ENCODE measurements at places on chromosomes 11 and 22.

DNA sequence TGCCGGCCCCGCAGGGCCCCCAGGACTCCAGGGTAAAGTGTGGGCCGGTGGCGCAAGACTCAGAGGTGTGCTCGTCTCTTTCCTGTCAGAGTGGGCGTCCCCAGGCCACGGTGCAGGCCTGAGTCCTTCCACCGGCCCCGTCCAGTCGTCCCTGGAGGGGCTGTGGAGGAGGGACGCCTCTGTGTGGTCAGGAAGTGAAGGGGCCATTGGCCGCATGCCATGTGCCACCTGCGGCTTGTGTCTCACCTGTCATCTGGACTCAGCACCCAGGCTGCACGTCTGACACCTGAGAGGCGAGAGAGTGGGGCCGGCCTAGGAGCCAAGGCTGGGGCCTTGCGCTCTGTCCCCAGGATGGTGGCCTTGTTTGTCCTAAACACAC is 25.2 kb downstream of the MUC6 start:
- DNase-seq: no peak

GRCh38 chr11:12386745-12387144 is 9.4 kb downstream of the PARVA start:
- DNase-seq: no peak

DNA sequence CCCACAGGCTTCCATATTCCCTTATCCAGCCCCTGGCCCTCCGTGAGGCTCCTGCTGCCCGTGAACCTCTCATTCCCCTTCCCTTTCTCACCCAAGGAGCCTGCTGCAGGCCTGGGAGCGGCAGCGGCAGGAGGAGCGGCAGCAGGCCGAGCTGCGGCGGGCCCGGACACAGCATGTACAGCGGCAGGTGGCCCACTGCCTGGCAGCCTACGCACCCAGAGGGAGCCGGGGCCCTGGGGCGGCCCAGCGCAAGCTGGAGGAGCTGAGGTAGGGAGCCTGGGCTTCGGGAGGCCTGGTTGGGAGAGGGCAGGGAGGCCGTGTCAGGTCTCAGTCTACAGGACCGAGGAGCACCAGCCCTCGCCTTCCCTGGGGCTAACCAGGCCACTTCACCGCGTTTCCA is 8.1 kb upstream of the SART1 start:
- DNase-seq: no peak

- no peak for DNase-seq
Measured at GRCh38 chr22:27877501-27877900, 41.6 kb downstream of the PITPNB start.

DNA sequence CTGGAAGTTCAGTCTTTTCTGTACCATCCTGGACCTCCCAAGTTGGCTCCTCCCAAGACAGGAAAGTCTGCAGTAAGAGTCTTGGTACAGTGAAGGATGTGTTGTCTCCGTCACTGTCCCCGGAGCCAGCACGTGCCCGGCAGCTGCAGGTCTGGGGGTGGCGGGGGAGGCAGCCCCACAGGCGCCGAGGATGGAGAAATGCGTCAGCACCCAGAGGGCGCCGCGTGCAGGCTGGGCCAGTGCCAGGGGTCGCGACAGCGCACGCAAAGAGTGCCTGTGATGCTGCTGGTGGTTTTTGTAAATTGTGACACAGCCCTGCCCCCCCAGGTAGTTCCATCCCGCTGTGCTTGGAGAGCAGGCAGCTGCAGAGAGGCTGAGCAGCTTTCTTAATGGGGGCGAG is 1200.5 kb downstream of the BRD1 start:
- DNase-seq: no peak
